K562 (cell line): ENCODE measurements at places on chromosomes 16 and 17. TPM values are rescaled to one million over a fixed set of nuclear protein-coding genes. Genes with fewer than 3 reads are reported as not detected.

NAA60 gene
- 21.6 and 25.1 TPM in 2 replicates for polyA plus RNA-seq

CDH13 gene
- not detected in 2 replicates for polyA plus RNA-seq

CCL17 gene
- polyA plus RNA-seq = not detected in 2 replicates

MFSD11 gene
- 19.9 and 22.8 TPM in 2 replicates for polyA plus RNA-seq

DNA sequence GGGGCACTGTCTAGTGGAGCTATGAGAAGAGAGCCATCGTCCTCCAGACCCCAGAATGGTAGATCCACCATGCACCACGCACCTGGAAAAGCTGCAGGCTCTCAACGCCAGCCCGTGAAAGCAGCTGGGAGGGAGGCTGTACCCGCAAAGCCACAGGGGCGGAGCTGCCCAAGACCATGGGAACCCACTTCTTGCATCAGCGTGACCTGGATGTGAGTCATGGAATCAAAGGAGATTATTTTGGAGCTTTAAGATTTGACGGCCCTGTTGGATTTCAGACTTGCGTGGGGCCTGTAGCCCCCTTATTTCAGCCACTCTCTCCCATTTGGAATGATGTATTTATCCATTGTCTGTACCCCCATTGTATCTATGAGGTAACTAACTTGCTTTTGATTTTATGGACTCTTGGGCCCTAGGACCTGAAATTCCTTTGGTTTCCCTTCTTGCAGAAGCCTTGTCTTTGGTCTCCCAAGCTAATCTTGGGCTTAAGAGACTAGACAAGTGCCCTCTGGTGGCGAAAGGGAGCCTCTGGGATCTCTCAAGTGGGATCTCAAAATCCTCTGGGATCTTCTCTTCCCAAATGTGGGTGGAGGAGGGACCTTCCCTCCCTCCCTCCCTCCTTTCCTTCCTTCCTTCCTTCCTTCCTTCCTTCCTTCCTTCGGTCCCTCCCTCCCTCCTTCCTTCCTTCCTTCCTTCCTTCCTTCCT lies 58.2 kb upstream of the HAPSTR1 start:
- H3K4me3 ChIP-seq = no peak overlapping the region
- no peaks in the 10 kb centered on the region for H3K4me1 ChIP-seq
- H3K36me3 ChIP-seq = no peaks in the 10 kb centered on the region
- peak; percentile 67 for DNase-seq

DNA sequence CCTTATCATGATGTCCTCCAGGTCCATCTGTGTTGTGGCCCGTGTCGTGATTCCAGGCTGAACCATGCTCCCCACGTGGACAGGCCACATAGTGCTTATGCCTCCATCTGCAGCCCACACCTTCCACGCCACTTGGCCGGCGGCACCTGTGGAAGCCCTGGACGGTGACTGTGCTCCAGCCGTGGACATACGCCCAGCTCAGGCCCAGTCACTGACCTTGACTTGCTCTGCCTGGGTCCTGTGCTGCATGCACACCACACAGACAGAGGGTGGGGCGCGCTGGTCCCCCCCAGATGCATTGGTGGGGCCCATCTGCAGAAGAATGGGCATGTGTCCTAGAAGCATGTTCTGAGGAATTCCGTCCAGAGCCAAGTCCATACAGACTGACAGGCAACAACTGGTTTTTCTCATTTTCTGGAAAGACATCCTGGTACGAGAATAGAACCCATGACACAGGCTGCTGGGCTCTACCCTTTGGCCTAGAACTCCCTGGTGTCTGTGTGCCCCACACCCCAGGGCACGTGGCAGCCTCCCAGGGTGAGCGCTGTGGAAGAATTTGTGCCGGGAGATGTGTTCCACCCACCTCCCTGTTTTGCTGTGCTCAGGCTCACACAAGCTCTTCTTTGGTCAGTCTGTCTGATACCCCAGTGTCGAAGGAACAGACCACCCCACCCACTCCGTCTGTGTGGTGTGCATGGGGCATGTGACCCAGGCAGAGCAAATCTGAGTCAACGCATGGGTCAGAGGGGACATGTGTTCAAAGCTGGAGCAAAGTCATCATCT lies 39.5 kb downstream of the GPT2 start:
- peaks cover 13% of the 10 kb centered on the region for H3K4me1 ChIP-seq
- no peaks in the 10 kb centered on the region for H3K36me3 ChIP-seq
- no peak overlapping the region for H3K4me3 ChIP-seq
- no peak overlapping the region for H3K27ac ChIP-seq
- no peaks in the 10 kb centered on the region for H3K27me3 ChIP-seq
- no peak for DNase-seq

- DNase-seq = peak; percentile 80
- no peaks in the 10 kb centered on the region for H3K27me3 ChIP-seq
These were observed 804 bp downstream of the ATP6V0C start for GRCh38 chr16:2514333-2515179.

- H3K27ac ChIP-seq = no peak overlapping the region
- no peaks in the 10 kb centered on the region for H3K36me3 ChIP-seq
- no peaks in the 10 kb centered on the region for H3K4me1 ChIP-seq
- peaks cover 31% of the 10 kb centered on the region for H3K27me3 ChIP-seq
These were observed 2.0 kb upstream of the KRT24 start for GRCh38 chr17:40705584-40705983.

DNA sequence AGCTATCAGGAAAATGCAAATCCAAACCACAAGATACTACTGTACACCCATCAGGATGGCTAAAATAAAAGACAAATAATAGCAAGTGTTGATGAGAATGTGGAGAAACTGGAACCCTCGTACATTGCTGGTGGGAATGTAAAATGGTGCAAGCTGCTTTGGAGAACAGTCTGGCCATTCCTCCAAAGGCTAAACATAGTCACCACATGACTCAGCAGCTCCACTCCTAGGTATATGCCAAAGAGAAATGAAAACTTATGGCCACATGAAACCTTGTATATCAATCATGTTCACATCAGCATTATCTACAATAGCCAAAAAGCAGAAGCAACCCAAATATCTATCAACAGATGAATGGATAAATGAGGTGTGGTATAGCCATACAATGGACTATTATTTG lies 28.5 kb downstream of the VAC14 start:
- H3K4me1 ChIP-seq = peaks cover 2% of the 10 kb centered on the region; the same call in 2 of the 3 replicates
- peaks cover 45% of the 10 kb centered on the region; the same call in 2 of the 3 replicates for H3K36me3 ChIP-seq
- H3K27me3 ChIP-seq = no peaks in the 10 kb centered on the region
- no peak overlapping the region; the same call in 2 of the 3 replicates for H3K27ac ChIP-seq
- DNase-seq = peak; percentile 18

DNA sequence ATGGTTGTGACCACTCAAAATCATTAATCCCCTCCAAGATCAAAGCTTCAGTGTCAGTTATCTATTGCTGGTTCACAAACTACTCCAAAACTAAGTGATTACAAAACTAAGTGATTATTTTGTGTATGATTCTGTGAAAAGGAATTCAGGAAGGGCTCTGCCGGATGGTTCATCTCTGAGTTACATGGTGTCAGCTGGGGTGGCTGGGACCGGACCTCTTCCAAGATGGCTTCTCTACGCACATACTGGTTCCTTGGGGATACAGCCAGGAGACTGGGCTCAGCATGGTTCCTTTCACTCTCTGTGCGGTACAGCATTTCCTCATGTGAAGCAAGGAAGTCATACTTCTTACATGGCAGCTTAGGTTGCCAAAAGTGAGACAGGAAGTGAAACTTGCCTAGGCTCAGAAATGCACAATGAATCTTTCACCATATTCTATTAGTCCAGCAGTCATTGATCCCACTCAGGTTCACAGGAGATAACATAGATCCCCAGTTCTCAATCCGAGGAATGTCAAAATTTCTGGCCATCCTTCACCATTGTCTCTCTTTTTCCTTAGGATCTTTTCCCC lies 97.9 kb upstream of the IRX6 start:
- H3K4me3 ChIP-seq = no peak overlapping the region
- H3K27ac ChIP-seq = no peak overlapping the region
- no peaks in the 10 kb centered on the region for H3K36me3 ChIP-seq
- no peaks in the 10 kb centered on the region for H3K27me3 ChIP-seq
- H3K4me1 ChIP-seq = no peaks in the 10 kb centered on the region
- no peak for DNase-seq

GRCh38 chr16:752007-752312 lies 8.6 kb upstream of the MSLN start:
- H3K27me3 ChIP-seq = no peaks in the 10 kb centered on the region
- no peaks in the 10 kb centered on the region for H3K36me3 ChIP-seq
- H3K4me3 ChIP-seq = no peak overlapping the region
- peaks cover 6% of the 10 kb centered on the region; the same call in 1 of the 3 replicates for H3K4me1 ChIP-seq

- no peaks in the 10 kb centered on the region for H3K36me3 ChIP-seq
- no peaks in the 10 kb centered on the region for H3K4me1 ChIP-seq
- no peak for DNase-seq
- H3K27ac ChIP-seq = no peak overlapping the region
- peaks cover 77% of the 10 kb centered on the region for H3K27me3 ChIP-seq
These were observed 29.9 kb downstream of the CACNG4 start for GRCh38 chr17:66994361-66994760.

DNA sequence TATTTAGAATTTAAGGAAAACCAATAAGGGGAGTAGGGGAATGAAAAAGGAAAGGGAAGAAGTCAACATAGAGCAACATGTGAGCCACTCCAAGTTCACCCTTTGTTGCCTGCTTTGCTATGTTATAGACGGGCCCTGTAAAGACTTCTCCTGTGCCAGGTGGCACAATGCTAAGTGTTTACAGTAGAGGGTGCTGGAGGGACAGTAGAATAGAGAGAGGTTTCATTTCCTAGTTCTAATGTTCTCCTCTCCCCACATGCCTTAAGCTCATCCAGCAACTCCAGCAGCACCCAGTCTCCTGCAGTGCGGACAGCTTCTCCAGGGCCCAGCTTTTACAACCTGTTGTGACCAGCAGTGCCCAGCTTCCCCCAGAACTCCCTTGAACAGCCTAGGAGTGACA lies 468.0 kb downstream of the HS3ST3B1 start:
- H3K27me3 ChIP-seq = no peaks in the 10 kb centered on the region
- no peak for DNase-seq
- H3K4me3 ChIP-seq = no peak overlapping the region
- H3K27ac ChIP-seq = no peak overlapping the region
- no peaks in the 10 kb centered on the region for H3K36me3 ChIP-seq

GRCh38 chr17:81514739-81515529 lies 2.3 kb upstream of the ACTG1 start:
- H3K4me3 ChIP-seq = peak overlapping the region; percentile 36
- H3K27ac ChIP-seq = peak overlapping the region; percentile 96; the same call in 1 of the 3 replicates
- DNase-seq = peak; percentile 26
- H3K27me3 ChIP-seq = no peaks in the 10 kb centered on the region

DNA sequence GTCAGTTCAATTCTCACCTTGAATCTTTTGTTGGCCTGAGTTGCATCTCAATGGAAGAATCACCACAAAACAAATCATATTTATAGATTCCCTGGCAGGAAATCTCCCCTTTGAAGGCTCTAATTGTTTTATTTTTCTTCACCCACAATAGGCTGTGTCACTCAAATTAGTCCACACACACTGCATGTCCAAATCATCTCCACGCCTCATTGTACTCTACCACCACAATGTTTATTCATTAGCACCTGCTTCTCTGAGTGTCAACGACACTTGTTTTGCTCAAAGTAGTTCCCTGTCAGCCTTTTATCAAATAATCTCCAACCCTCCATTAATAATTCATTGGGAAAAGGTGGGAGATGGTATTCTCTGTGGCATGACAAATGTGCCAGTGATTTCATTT lies 164.3 kb downstream of the ABCC12 start:
- no peak overlapping the region for H3K27ac ChIP-seq
- no peaks in the 10 kb centered on the region for H3K27me3 ChIP-seq
- DNase-seq = no peak
- no peak overlapping the region for H3K4me3 ChIP-seq
- H3K36me3 ChIP-seq = no peaks in the 10 kb centered on the region

DNA sequence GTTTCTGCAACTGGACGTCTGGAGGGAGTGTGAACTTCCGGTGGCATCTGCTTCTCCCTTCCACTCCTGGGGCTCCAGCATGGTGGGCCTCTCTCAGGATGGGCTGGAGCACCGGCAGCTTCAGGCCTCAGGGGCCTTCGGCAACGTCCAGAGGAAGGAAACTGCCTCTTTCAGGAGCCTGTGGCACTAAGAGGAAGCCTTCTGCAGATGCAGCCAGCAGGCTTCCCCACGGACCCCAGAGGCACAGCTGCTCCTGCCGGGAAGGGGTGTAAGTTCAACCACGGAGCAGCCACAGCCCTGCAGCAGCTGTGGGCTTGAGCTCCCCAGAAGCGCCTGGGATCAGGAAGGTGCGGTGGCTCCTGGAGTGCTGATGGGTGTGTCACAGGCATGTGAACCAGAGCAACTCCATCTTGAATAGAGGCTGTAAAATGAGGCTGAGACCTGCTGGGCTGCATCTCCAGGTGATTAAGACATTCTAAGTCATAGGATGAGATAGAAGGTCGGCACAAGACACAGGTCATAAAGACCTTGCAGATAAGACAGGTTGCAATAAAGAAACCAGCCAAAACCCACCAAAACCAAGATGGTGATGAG lies 50.8 kb upstream of the KLHDC4 start:
- no peak for DNase-seq
- H3K27me3 ChIP-seq = peaks cover 43% of the 10 kb centered on the region
- no peaks in the 10 kb centered on the region for H3K36me3 ChIP-seq
- no peak overlapping the region for H3K27ac ChIP-seq
- no peak overlapping the region for H3K4me3 ChIP-seq

DNA sequence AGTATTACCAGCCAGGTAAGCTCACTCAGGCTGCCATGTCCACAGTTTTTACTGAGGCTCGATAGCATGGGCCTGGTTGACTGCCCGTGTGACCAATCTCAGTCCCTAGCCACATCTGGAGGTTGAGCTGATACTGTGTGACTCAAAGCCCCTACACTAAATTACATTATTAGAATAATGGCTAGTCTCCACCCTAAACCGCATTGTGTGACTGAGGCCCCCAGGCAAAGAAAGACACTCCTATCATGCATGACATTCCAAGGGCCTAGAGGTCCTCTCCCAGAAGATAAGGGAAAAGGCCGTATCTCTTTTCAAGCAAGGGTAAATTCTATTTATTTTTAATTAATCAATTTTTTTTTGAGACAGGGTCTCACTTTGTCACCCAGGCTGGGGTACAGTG lies 505.3 kb downstream of the HAPSTR1 start:
- H3K27me3 ChIP-seq = no peaks in the 10 kb centered on the region
- H3K4me3 ChIP-seq = no peak overlapping the region
- H3K36me3 ChIP-seq = no peaks in the 10 kb centered on the region
- peak; percentile 10 for DNase-seq
- H3K27ac ChIP-seq = peak overlapping the region; percentile 35; the same call in 1 of the 3 replicates

DNA sequence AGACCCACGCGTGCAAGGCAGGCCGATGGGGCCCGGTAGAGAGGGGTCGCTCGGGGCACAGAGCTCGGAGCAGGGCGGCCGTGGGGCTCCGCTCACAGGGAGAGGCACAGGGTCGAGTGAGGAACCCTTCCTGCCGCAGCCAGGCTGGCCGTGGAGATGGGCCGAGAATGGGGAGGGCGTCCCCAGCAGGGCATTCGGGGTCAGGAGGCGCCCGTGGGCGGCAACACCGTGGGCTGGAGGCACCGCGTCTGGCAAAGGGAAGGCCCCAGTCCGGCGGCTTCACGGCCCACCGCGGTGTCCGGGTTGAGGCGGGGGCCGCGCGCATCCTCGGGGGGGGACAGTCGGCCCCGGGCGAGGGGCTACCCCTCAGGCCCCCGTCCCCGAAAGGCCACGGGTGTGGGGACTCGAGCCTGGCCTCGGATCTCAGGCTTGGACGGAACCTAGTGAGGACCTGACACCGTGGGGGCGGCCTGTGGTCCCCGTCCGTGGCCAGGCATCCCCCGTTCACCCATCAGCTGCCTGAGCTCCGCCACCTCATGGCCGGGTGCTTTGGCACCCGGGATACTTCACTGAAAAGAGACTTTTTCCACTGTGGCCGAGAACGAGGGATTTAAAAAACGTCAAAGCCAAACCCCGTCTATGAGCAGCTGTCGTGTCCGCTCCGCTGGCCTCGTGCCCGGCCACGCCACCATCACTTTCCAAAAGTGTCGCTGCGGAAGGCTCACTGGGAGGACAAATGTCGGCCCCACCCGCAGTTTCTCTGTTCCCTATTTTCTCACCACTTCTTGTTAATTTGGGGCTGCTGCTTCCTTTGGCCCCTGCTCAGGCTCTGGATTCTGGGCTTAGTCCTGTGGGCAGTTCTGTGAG lies 73.6 kb downstream of the METRNL start:
- no peak for DNase-seq
- no peak overlapping the region for H3K27ac ChIP-seq
- H3K4me1 ChIP-seq = peaks cover 5% of the 10 kb centered on the region; the same call in 2 of the 3 replicates
